ENCODE measurements at places on chromosomes 2 and 18.
A peak's percentile ranks its signal among the peaks of the same experiment; 100 is the strongest.

- H3K27ac ChIP-seq: no peak overlapping the region
- H3K4me1 ChIP-seq: no peaks in the 10 kb centered on the region
- H3K36me3 ChIP-seq: no peaks in the 10 kb centered on the region
- no peak for DNase-seq
Observed at GRCh38 chr2:26164641-26165211, 8.2 kb upstream of the GAREM2 start.

DNA sequence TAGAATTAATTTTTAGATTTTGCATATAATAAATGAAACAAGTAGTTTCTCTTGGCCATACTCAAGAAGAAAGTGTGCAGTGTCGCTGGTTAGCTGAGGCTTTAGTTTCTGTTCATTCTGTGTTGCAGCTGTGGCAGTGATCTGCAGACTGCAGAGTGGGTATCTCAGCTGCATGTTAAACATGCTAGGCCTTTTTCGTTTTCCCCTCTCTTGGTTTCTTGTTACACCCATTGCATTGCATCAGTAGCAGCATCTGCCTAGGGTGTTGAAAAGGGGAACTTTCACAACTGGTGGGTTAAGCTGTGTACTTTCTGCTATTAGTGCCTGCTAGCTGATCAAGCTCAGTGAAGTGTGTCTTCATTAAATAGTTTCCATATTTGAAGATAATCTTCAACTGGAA is 51.3 kb downstream of the ACSL3 start:
- no peak for DNase-seq
- H3K4me3 ChIP-seq: no peak overlapping the region
- H3K27ac ChIP-seq: no peak overlapping the region
- no peaks in the 10 kb centered on the region for H3K27me3 ChIP-seq
- no peaks in the 10 kb centered on the region for H3K4me1 ChIP-seq
- peaks cover 17% of the 10 kb centered on the region for H3K36me3 ChIP-seq

- no peak overlapping the region for H3K27ac ChIP-seq
- H3K4me1 ChIP-seq: no peaks in the 10 kb centered on the region
- no peak overlapping the region for H3K4me3 ChIP-seq
- no peak for DNase-seq
Observed at GRCh38 chr2:173547499-173547898, 192.8 kb downstream of the CDCA7 start.

DNA sequence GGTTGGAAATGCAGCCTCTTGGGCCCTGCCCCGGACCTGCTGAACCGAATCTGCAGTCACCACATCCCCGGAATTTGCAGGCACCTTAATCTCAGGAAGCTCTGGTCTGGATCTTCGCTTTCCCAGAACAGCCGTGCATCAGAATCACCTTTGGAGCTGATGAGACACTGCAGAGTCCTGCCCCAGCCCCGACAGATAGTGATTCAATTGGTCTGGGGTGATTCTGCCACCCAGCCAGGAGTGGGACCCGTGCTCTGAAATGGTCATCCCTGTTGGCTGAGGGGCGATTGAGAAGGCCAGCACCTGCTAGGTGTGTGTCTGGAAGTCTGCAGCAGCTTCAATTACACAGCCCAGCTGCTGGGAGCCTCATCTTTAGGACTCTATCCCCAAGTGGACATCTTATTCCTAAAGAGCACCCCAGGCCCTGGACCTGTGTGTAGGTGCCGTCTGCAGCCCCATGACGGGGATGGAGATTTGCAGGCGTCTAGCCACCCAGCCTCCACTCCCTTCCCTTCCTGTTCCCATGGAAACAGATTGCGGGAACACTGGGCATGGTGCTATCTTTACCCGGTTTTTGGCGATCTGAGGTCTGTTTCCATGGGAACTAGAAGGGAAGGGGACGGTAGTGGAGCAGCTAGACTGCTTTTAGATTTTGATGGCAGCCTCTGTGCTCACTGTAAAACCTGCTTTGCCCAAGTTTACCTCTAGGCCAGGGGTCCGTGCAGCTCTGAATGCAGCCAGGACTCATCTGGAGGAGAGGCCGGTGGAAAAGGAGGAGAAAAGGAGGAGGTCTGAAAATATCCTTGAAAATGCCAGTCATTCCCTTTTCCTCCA is 156.1 kb downstream of the LDLRAD4 start:
- peak; percentile 40 for DNase-seq
- no peak overlapping the region for H3K4me3 ChIP-seq
- no peaks in the 10 kb centered on the region for H3K27me3 ChIP-seq
- peak overlapping the region; percentile 67 for H3K27ac ChIP-seq

DNA sequence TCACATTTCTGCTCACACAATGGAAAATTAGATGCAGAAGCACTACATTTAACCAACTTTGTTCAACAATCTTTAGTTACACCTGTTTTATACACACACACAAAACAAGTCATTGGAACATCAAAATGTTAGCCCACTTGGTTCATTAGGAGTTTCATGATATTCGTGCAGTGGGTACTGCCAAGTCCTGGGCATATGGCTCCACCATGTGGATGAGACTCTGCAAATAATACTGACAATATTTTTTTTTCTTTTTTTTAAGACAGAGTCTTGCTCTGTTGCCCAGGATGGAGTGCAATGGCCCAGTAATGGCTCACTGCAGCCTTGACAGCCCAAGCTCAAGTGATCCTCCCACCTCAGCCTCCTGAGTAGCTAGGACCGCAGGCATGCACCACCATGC is 34.5 kb upstream of the GRB14 start:
- peaks cover 4% of the 10 kb centered on the region for H3K36me3 ChIP-seq
- H3K4me3 ChIP-seq: no peak overlapping the region
- DNase-seq: no peak
- no peaks in the 10 kb centered on the region for H3K27me3 ChIP-seq
- H3K4me1 ChIP-seq: no peaks in the 10 kb centered on the region
- H3K27ac ChIP-seq: no peak overlapping the region

- no peaks in the 10 kb centered on the region for H3K36me3 ChIP-seq
- H3K27ac ChIP-seq: no peak overlapping the region
- DNase-seq: no peak
- H3K27me3 ChIP-seq: no peaks in the 10 kb centered on the region
- no peaks in the 10 kb centered on the region for H3K4me1 ChIP-seq
Observed at GRCh38 chr18:71327441-71327840, 1038.6 kb downstream of the SOCS6 start.

DNA sequence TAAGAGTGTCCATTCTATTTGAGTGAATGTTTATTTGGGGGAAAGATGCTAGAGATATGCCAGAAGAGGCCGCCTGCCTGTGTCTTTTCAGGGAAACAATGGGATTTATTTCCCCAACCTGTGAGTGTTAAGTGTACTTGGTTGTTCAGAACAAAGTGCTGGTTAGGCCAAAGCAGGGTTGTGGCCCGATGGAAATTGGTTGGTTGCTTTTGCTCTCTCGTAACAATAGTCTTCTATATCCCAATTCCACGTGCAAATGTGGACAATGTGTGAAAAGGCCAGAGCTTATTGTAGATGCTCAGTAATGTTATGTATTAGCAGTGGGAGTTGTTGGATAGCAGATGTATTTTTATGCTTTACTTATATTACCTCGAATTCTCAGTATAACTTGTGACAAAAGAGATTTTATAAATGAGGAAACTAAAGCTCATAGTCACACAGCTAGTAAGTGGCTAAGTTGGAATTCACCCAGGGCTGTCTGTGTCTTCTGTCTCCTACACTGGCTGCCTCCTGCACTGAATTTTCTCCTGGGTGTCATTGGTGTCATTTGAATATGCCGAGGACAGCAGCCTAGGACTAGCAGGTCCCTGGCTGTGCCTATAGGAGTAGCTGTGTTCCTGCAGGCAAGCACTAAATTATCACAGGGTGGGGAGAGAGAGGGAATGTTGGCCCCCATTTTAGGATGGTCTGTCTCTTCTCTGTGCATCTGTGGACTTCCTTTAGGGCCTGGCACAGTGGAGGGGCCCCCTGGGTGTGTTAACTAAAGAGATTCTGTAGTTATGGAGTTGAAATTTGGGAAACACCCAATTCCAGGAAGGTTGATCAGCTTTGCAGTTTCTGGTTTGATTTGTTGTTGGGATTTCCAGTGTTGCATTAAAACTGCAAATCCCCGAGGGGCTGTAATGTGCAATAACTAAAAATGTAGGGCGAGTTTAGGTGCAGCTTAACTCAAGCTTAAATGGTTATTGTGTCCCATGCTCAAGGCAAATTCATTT is 21.6 kb downstream of the GPD2 start:
- H3K27me3 ChIP-seq: no peaks in the 10 kb centered on the region
- H3K36me3 ChIP-seq: no peaks in the 10 kb centered on the region
- DNase-seq: no peak
- H3K27ac ChIP-seq: no peak overlapping the region

GRCh38 chr2:98530114-98530513 is 78.2 kb downstream of the COA5 start:
- H3K36me3 ChIP-seq: no peaks in the 10 kb centered on the region
- H3K27ac ChIP-seq: no peak overlapping the region
- DNase-seq: no peak
- no peaks in the 10 kb centered on the region for H3K27me3 ChIP-seq
- H3K4me1 ChIP-seq: no peaks in the 10 kb centered on the region
- no peak overlapping the region for H3K4me3 ChIP-seq

- no peak overlapping the region for H3K27ac ChIP-seq
- peaks cover 7% of the 10 kb centered on the region for H3K27me3 ChIP-seq
- no peaks in the 10 kb centered on the region for H3K36me3 ChIP-seq
Observed at GRCh38 chr2:118925476-118925875, 16.5 kb upstream of the MARCO start.

GRCh38 chr18:40570615-40571014 is 1384.4 kb upstream of the PIK3C3 start:
- H3K27me3 ChIP-seq: no peaks in the 10 kb centered on the region
- H3K27ac ChIP-seq: no peak overlapping the region
- DNase-seq: no peak
- H3K36me3 ChIP-seq: no peaks in the 10 kb centered on the region
- H3K4me3 ChIP-seq: no peak overlapping the region

- DNase-seq: no peak
- H3K4me3 ChIP-seq: no peak overlapping the region
- H3K4me1 ChIP-seq: no peaks in the 10 kb centered on the region
- no peak overlapping the region for H3K27ac ChIP-seq
- H3K27me3 ChIP-seq: no peaks in the 10 kb centered on the region
Observed at GRCh38 chr18:41153871-41154270, 801.2 kb upstream of the PIK3C3 start.

DNA sequence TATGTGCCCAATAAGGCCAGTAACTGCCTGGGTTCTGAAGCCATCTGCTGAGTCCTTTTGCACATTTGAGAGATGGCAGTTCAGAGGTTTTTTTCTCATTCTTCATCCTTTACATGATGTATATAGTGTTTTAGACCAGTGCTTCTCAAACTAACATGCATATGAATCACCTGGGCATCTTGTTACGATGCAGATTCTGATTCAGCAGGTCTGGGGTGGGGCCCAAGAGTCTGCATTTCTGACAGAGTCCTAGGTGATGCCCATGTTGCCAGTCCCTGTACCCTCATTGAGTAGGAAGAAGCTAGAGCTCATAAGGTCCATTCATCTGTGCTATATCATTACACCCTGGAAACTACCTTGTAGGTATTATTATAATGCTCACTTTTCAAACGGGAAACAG is 3.8 kb downstream of the SMYD5 start:
- H3K4me3 ChIP-seq: no peak overlapping the region
- H3K36me3 ChIP-seq: peaks cover 44% of the 10 kb centered on the region
- no peak for DNase-seq

GRCh38 chr2:32947484-32948143 is 861 bp downstream of the LTBP1 start:
- H3K4me3 ChIP-seq: peak overlapping the region; percentile 89
- no peak for DNase-seq
- H3K27me3 ChIP-seq: no peaks in the 10 kb centered on the region
- no peaks in the 10 kb centered on the region for H3K36me3 ChIP-seq
- peaks cover 11% of the 10 kb centered on the region for H3K4me1 ChIP-seq
- H3K27ac ChIP-seq: peak overlapping the region; percentile 71

- H3K27me3 ChIP-seq: no peaks in the 10 kb centered on the region
- H3K36me3 ChIP-seq: no peaks in the 10 kb centered on the region
- no peak overlapping the region for H3K27ac ChIP-seq
Observed at GRCh38 chr2:232228332-232228731, 150.2 kb upstream of the ALPP start.

- no peak overlapping the region for H3K27ac ChIP-seq
- no peak for DNase-seq
- no peaks in the 10 kb centered on the region for H3K36me3 ChIP-seq
Observed at GRCh38 chr2:186325827-186326535, 160.1 kb upstream of the ZC3H15 start.

- H3K36me3 ChIP-seq: no peaks in the 10 kb centered on the region
- no peak for DNase-seq
- H3K27ac ChIP-seq: no peak overlapping the region
- no peaks in the 10 kb centered on the region for H3K27me3 ChIP-seq
- H3K4me1 ChIP-seq: no peaks in the 10 kb centered on the region
Observed at GRCh38 chr2:74792282-74792681, 41.6 kb upstream of the HK2 start.

DNA sequence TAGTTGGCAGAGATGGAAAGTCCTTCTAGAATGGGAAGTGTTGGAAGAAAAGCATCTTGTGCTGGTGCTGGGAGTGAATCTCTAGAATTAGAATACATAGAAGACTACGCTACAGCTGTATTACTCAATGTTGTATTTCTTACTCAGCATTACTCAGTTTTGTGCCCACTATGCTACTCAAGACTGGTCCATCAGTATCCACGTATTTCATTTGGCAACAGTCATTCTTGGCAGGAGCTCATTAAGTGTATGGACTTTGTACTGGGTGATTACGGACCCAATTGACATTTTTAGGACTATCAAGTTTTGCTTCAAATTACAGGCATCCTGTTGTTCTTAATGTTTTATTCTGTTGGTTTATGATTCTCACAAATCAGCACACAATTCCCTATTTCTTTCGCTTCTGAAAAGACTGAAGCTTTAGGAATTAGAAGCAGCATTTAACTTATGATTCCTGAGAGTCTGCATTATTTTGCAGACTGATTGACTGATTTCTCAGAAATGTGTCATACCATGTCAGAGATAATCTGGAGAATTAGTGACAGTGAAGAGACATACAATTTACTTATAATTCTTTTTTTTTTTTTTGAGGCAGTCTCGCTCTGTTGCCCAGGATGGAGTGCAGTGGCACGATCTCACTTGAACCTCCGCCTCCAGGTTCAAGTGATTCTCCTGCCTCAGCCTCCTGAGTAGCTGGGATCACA is 136.9 kb downstream of the MYO3B start:
- no peaks in the 10 kb centered on the region for H3K4me1 ChIP-seq
- no peak for DNase-seq
- H3K4me3 ChIP-seq: no peak overlapping the region
- no peaks in the 10 kb centered on the region for H3K36me3 ChIP-seq
- H3K27me3 ChIP-seq: no peaks in the 10 kb centered on the region
- no peak overlapping the region for H3K27ac ChIP-seq

All from suprapubic skin (tissue), 4 donors.